Fibroblast of lung (primary cell): ENCODE measurements at places on chromosomes 1 and 21. TPM values are rescaled to one million over a fixed set of nuclear protein-coding genes. Genes with fewer than 3 reads are reported as not detected.
A peak's percentile ranks its signal among the peaks of the same experiment; 100 is the strongest.

- no peak for DNase-seq
These were observed 106.0 kb downstream of the PTPRU start for GRCh38 chr1:29342351-29342750.

DNA sequence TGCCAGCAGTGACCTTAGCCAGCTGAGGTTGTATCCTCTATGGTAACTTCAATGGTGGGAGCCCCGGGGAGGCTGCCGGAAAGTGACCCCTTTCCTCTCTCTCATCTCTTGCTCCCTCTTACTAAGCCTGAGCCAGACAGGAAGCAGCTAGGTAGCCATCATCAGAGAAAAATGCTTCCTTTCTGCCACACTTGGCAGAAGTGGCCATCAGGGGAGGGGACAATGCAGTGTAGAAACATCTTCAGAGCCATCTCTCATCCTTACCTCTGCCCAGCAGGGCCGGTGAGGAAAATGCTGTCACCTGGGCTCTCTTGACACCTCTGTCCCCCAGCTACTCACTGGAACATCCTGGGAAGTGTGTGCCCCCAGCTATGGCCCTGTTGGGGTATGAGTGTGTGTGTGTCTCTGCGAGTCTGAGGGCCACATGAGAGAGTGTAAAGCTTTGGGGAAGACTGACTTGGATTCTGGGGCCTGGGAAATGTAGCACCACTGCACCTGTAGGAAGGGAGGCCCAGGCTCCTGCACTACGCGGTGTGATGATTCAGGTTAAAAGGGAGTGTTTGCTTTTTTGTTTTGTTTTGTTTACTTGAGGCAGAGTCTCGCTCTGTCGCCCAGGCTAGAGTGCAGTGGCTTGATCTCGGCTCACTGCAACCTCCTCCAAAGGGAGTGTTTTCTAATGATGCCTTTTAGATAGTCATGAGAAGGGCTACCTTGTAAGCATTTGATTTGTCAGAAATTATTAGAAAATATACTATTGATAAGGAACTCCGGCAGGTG, 48.7 kb upstream of the CNTN2 start:
- DNase-seq = peak; percentile 24

DNA sequence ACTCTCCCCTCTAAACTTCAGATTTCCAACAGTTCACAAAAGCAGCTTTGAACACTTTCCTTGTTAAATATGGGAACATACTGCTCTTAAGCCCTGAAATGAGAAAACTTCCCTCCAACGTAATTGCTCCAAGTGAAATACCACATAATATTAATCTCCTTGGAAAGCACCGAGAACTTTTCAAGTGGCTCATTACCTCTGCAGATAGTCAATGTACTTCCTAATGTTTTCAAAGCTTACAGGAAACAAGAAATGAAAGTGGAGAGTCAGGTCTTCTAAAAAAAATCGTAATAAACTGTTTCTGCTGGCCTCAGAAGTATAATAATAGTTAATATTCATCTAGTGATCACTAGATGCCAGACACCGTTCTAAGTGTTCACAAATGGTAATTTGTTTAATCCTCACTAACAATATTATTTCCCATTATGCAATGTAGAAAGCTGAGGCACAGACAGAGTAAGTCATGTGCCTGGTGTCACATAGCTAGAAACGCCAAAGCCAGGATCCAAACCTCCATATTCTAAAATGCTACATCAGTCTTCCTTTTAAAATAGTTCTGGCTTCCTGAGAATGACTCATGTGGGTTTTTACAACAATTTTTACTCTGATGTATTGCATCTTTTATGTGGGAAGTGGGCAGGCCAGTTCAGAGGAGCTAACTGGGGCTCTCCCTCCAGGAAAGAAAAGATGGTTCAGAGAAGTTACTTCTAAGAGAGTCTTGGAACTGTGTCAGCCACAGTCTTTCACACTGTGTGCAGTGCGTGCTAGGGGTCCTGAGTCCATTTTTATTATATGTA, 177.2 kb downstream of the PLPPR4 start:
- peak; percentile 22 for DNase-seq

ESPN gene
- not detected in 2 replicates for polyA plus RNA-seq

EPS8L3 gene
- polyA plus RNA-seq = not detected in 2 replicates

DNA sequence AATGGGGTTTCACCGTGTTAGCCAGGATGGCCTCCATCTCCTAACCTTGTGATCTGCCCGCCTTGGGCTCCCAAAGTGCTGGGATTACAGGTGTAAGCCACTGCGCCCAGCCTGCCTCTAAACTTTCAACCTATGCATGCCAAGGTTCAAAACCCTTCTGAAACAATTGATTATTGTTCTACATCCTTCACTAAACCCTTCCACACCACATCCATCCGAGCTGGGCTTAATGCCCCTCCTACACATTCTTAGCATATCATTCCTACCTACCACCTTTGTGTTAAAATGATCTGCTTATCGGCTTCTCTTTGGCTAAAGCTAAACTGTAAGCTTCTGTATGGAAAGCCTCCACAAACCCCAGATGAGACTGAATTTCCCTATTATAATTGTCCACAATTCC, 40.8 kb upstream of the DOCK7 start:
- no peak for DNase-seq

GRCh38 chr1:50603274-50604271, 180.3 kb upstream of the DMRTA2 start:
- DNase-seq = peak; percentile 38

GRCh38 chr1:224338150-224338838, 8.3 kb upstream of the NVL start:
- no peak for DNase-seq

- no peak for DNase-seq
These were observed 13.4 kb downstream of the FBLIM1 start for GRCh38 chr1:15771836-15772515.

PDZK1IP1 gene
- not detected in 2 replicates for polyA plus RNA-seq

SETDB1 gene
- 25.3 and 27.0 TPM in 2 replicates for polyA plus RNA-seq

GRCh38 chr1:233300326-233300725, 4.8 kb upstream of the PCNX2 start:
- peak; percentile 58 for DNase-seq

OR2T29 gene
- polyA plus RNA-seq = not detected in 2 replicates

CDKN2C gene
- 24.4 and 42.8 TPM in 2 replicates for polyA plus RNA-seq

DNA sequence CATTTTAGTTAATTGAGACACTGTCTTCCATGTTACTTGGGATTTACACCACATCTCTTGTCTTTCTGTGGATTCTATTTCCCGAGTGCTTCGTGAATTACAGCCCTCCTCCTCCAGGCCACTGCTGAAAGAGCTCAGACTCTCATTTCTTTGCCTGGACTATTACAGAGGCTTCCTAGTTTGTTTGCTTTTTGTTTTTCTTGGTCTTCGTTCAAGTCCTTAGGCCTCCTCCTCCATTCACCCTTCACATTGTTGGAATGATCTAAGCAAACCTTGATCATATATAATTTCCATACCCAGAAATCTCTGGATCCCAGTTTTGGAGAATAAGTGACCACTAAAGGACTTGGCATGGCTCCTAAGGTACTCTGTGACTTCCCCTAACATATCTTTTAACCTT, 94.1 kb downstream of the CNIH3 start:
- peak; percentile 40 for DNase-seq

DNA sequence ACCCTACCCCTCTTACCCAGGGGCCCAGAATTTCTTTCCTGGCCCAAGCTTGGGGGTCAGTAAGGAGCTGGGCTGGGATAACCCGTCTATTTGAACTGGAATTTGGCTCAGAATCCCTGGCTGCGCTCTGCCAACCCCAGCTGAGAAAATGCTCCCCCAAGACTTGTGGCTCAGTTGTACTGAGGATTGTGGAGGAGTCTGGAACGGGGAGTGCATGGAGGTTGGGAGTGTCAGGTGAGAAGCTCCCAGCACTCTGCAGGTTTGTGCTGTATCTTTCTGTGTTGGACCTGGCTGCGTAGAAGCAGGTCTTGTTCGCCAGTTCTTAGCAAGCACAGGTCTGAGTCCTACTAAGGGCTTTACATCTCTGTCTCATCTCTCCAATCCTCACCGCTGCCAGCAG, 1.6 kb downstream of the TCEA3 start:
- no peak for DNase-seq

DNA sequence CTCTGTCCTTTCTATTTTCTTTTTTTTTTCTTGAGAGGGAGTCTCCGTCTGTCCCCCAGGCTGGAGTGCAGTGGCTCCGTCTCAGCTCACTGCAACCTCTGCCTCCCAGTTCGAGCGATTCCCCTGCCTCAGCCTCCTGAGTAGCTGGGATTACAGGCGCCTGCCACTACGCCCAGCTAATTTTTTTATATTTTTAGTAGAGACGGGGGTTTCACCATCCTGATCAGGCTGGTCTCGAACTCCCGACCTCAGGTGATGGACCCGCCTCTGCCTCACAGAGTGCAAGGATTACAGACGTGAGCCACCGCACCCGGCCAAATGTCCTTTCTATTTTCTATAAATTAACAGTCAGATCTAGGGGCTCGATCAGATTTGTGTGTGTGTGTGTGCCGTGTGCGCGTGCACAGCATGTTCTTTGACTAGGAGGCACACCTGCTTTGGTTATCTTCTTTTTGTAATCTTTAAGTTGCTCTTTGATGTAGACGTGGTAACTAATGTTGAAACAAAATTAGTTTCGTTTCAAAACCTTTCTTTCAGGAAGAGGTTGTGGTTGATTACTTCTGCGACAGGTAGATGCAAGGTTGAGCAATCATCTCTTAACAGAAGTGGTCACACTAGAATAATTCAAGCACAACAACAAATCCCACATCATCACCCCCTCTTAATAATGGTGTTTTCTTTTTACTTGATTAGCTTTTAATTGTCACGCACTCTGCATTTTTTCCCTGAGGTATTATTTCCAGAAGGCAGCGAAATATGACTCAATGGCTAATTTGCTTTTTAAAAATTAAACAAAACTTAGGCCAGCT, 779 bp upstream of the DEGS1 start:
- DNase-seq = no peak
